ENCODE measurements at places on chromosomes 6 and 20. TPM values are rescaled to one million over a fixed set of nuclear protein-coding genes. Genes with fewer than 3 reads are reported as not detected.

- peak; percentile 62 for DNase-seq
Measured at GRCh38 chr6:148890096-148890495, 143.3 kb downstream of the UST start.

DNA sequence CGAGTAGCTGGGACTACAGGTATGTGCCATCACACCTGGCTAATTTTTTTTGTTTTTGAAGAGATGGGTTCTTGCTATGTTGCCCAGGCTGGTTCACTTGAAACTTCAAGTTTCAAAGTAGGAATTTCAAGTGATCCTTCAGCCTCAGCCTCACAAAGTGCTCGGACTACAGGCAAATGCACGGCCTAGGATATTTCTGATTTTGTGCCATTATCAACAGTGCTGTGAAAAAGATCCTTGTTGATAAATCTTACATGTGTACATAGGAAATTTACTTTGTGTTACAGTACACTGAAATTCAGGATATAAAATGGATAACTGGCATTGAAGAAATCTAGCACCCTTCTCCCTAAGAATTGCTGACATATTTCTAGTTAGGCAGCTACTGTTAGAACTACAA is 184.6 kb upstream of the PRDM1 start:
- DNase-seq = no peak

- peak; percentile 15 for DNase-seq
Measured at GRCh38 chr6:39386487-39386886, 64.0 kb upstream of the KCNK16 start.

DNA sequence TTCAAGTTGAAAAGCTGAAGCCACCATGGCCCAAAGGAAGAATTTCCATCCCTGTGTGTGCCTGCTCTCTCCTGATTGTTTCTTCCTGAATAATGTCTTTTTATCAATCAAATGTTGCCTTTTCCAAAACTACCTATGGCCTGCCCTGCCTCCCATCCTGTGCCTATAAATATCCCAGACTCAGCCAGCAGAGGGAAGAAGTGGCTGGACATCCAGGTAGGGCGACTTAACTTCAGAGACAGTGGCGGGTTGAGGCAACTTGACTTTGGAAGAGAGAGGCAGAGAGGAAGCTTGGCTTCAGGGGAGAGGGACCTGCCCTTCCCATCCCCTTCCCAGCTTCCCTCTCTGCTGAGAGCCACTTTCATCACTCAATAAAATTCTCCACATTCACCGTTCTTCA is 133.0 kb downstream of the LCA5 start:
- no peak for DNase-seq

- DNase-seq = peak; percentile 78
Measured at GRCh38 chr6:150310539-150310938, 58.3 kb upstream of the IYD start.

- DNase-seq = no peak
Measured at GRCh38 chr20:63256954-63257353, 2.7 kb upstream of the NKAIN4 start.

The KCNK16 gene
- total RNA-seq = not detected

DNA sequence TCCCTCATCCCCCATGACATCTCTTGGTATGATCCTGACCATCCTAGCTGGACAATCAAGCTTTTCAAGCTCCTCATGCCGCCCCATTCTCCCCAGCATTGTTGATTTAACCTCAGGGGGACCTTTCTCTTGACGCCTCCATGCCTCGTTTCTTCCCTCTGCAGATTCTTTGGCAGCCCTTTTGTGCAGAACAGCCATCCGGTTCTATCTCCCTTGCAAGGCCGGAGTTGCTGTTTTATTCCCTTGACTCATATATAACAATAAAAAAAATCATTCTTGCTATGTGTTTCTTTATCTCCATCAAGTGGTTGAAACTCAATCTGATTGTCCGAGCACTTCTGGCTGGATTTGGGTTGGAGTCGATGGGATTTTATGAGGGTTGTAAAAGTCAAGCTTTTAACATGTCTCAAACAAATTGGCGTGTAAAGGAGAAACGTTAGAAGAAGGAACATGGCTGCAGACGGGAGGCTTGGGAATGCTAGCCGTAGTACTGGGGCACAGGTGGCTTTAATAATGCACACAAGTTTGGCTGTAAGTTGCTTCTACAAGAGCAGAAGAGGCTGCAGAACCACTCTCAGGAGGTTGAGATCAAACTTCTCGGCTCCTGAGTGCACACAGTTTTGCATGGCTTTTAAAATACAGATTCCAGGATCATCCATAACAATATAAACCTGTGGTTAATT is 3.9 kb upstream of the SULF2 start:
- DNase-seq = peak; percentile 66

DNA sequence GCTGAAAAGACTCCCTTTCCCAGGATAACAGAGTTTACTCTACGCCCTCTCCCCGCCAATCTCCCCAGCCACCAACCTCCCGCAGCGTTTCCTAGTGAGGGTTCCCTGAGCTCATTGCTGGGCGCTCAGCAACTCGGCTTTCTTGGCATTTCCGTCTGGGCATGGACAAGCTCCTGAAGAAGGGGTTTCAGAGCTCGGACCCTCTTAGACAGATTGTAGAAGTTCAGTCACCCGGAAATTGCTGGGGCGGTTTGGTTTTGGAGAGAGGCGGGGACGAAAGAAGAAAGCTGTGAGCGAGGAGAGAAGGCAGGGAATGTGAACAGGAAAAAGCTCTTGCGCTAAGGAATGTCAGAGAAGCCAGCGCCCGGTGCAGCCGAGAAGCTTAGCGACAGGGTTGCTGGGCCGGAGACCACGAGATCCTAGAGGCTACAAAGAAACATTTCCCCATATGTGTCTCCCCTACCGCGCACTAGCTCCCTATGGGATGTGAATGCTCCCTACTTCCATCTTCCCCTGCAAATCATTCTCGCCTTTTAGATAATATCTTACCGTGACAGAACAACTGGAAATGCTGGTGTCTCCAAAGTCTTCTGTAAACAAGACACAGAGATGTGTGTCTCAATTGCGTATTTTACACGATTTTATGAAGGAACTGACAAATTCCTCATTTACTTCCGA is 15.8 kb downstream of the POM121L2 start:
- peak; percentile 86 for DNase-seq

- DNase-seq = no peak
Measured at GRCh38 chr6:3549314-3549940, 92.6 kb upstream of the SLC22A23 start.

DNA sequence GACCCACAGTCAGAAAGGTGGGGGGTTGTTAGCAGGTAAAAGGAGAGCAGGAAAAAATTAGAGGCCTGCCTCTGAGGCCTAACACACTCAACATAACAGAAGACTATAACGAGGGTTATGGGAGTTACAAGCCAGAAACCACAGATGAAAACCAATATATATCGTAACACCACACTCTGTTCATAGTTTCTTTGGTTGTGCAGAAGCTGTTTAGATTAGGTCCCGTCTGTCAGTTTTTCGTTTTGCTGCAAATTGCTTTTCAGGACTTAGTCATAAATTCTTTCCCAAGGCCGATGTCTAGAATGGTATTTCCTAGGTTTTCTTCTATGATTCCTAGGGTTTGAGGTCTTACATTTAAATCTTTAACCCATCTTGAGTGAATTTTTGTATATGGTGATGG is 3.7 kb upstream of the MAP3K5 start:
- no peak for DNase-seq

- no peak for DNase-seq
Measured at GRCh38 chr6:110337486-110337885, 20.7 kb downstream of the METTL24 start.

The CAGE1 gene
- under 0.01 TPM for total RNA-seq

DNA sequence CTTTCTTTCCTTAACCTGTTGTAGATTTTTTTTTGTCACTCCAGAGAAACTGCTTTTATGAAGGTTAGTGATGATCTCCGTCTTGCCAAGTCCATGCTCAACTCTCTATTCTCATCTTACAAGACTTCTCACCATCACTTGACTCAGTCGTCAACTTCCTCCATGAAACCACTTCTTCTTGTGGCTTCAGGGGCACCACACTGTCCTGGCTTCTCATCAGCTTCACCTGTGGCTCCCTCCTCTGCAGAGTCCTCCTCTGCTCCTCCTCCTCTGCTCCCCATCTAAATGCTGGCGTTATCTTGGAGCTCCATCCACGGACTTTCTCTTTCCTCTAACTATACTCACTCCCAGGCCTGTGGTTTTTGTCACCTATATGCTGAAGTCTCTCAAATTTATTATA is 187.5 kb downstream of the BACH2 start:
- no peak for DNase-seq

The SASH1 gene
- total RNA-seq = 61.0 TPM

- no peak for DNase-seq
Measured at GRCh38 chr20:13061381-13061780, 52.6 kb downstream of the SPTLC3 start.

The MED23 gene
- total RNA-seq = 33.9 TPM

- DNase-seq = peak; percentile 45
Measured at GRCh38 chr6:116369540-116369939, 1.2 kb upstream of the DSE start.

GRCh38 chr6:163188746-163189145 is 225.8 kb upstream of the QKI start:
- no peak for DNase-seq

GRCh38 chr20:34022151-34022838 is 28.6 kb downstream of the RALY start:
- DNase-seq = peak; percentile 87

The HLA-DQB1 gene
- total RNA-seq = 6.5 TPM

DNA sequence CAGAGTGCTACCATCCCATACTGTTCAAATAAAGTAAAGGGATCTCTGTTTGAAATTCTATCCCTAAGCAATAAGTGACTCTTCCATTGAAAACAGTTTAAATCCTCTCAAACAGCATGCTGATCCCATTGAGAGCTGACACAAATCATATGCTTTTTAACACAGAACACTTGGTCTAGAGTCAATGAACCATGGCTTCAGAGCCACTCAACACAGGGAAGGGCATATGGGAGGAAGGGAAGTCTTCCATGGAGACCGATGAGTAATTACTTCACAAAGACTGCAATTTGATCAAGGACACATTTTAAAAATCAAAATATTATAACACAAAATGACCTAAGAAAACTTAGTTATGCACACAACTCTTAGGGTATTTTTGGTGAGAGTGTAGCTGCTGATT is 1073.0 kb upstream of the MAP3K7 start:
- no peak for DNase-seq

The KIF6 gene
- 1.4 TPM for total RNA-seq

DNA sequence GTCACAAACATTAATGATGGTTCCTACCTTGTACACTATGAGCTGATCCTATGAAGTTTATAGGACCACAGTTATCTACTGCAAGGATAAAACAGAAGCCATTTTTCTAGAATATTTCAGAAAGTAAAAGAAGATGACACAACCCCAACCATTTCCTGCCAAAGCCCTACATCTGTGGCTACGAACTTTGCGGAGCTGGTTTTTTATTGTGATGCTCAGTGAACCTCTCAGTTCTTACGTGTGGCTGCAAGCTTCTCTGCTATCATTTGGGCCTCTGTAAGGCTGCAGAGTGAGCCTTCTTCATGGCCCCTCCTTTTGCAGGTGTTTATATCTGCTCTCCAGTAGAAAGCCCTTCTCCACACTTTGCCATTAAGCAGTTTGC is 17.8 kb upstream of the TAGAP start:
- no peak for DNase-seq

The POU3F2 gene
- total RNA-seq = not detected

DNA sequence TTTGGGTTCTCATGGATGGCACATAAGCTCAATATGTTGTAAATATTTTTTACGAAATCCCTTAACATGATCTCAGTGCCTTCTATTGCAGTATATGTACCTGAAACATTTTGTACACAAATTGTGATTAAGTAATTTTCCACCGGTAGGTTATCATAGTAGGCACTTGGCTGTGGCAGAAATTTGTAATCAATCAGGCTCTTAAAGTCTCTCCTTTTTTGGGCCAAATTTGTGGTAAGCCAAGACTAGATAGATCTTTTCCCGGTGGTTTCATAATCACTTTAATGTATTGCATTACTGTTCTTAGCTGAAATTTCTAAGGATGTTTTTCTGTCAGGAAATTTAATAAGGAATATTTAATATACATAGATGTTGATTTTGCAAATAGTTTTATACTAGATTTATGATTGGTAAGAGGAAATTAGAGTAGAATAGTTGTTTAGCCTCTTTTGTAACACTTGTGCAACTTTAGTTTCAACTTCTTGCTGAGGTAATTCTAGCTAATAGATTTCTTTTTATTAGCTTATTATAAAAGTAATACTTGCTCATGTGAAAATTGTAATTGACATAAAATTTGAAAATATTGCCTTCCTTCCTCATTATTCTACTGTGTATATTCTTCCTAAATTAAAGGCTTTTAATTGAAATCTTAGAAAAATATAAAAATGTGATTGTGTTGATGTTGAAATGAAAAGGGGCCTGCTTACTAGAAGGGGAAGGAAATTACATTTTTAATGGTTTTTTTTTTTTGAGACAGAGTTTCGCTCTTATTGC is 3.2 kb downstream of the PCMT1 start:
- peak; percentile 43 for DNase-seq

The SLC16A10 gene
- not detected for total RNA-seq

- no peak for DNase-seq
Measured at GRCh38 chr20:12086359-12086758, 168.7 kb downstream of the BTBD3 start.

DNA sequence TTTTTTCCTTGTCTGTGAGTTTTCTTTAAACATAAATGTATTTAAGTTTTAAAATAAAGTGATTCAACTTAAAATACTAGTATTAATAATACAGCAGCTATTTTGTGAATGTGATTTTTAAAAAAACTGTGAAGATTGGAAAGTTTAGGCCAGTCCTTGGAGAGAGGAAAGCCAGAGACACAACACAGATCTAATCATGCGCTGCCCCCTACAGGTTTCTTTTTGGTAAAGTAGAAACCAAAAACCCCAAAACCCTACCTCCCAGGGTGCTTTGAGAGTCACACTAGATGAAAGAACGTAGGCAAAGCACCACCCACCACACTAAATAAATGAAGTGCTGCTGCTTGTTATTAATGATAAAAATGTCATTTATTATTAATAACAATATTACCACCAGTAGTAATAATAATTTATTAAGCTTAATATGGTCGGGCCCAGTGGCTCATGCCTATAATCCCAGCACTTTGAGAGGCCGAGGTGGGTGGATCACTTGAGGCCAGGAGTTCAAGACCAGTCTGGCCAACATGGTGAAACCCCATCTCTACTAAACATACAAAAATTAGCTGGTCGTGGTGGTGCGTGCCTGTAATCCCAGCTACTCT is 33.7 kb downstream of the SLC9A8 start:
- DNase-seq = peak; percentile 76

DNA sequence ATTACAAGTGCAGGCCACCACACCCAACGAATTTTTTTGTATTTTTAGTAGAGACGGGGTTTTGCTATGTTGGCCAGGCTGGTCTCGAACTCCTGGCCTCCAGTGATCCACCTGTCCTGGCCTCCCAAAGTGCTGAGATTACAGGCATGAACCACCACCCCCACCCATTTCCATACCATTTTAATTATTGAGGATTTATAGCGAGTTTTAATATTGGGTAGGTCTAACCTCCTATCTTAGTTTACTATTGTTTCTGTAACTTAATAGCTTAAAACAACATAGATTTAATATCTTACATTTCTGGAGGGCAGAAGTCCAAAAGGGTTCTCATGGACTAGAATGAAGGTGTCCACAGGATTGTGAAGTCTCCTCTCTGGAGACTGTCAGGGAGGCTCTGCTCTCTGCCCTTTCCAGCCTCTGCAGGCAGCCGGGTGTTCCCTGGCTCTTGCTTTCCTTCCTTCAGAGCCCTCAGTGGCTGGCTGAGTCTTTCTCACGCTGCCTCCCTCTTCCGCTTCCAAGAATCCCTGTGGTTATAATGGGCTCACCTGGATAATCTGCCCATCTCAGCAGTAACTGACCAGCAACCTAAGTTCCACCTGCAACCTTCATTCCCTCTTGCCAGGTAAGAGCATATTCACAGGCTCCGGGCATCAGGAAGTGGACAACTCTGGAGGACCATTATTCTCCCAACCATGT is 18.6 kb upstream of the BCAS4 start:
- no peak for DNase-seq

Measured in osteoblast (primary cell).